ENCODE measurements at places on chromosomes 1 and 21.

DNA sequence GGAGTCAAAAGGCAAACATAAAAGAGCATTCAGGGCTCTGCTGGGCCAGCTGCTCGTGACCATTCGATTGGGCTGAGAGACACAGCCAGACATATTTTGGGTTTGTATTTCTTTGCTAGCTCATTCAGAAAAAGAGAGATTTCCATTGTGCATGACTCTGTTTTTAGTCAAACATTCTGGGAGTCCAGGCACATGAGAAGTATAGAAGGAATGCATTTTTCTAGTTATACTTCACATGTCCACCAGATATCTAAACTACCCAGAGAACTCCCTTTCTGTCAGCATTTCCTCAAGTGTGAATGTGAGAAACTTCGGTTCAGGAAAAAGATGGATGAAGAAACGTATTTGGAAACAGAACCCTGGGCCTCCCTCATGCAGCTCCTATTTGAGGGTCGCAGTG lies 6.3 kb upstream of the KCNE1 start:
- DNase-seq: no peak

DNA sequence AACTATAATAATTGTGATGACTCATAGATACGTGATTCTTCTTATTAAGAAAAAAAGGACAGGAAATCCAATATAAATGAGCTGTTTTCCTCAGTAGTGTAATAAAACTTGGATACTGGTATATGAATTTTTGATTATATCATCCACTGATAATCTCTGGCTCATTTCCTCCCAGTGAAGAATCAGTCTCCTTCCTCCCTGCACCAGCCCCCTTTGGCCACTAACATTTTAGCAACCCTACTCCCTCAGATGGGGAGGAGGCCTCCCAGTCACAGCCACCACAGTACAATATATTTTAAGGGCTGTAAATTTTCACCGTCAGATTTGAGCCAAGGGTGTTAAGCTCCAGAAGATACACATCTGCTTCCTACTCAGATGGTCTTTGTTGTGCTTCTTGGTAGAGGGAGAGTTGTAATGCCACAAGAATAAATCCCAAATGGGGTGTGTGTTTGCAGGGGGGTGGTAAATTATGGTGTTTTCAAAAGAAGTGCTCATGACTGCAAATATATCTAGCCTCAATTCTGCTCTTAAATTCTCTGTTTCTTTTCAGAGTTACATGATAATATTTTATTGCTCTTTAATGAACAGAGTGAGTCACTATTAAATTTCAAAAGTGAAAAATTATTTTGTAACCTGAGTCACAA lies 153.5 kb downstream of the HLX start:
- DNase-seq: no peak

DNA sequence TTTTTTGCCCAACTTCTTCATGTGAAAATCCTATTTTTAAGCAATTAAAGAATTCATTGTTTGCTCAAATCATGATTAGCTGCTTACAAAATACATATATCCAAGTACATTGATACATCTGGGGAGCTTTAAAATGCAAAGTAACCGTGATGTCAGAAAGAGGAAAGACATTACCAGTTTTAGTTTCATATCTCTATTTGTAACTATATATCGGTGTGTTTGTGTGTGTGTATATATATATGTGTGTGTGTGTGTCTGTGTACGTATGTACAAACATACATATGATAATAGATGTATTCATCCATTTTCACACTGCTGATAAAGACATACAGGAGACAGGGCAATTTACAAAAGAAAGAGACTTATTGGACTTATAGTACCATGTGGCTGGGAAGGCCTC lies 310.1 kb downstream of the DPYD start:
- DNase-seq: no peak

GRCh38 chr1:186325239-186325638 lies 49.8 kb downstream of the TPR start:
- no peak for DNase-seq

DNA sequence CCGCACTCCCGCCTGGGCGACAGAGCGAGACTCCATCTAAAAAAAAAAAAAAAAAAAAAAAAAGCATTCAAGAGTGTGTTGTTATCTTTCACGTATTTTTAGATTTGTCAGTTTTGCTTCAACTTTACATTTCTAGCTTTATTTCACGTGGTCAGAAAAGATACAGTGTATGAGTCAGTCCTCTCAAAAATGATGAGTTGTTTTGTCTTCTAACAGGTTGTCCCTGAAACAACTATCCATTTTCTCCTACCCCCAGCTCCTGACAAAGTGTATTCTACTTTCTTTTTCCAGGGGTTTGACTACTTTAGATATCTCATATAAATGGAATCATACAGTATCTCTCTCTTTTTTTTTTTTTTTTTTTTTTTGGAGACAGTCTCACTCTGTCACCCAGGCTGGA lies 5.5 kb upstream of the ZNF695 start:
- DNase-seq: no peak

DNA sequence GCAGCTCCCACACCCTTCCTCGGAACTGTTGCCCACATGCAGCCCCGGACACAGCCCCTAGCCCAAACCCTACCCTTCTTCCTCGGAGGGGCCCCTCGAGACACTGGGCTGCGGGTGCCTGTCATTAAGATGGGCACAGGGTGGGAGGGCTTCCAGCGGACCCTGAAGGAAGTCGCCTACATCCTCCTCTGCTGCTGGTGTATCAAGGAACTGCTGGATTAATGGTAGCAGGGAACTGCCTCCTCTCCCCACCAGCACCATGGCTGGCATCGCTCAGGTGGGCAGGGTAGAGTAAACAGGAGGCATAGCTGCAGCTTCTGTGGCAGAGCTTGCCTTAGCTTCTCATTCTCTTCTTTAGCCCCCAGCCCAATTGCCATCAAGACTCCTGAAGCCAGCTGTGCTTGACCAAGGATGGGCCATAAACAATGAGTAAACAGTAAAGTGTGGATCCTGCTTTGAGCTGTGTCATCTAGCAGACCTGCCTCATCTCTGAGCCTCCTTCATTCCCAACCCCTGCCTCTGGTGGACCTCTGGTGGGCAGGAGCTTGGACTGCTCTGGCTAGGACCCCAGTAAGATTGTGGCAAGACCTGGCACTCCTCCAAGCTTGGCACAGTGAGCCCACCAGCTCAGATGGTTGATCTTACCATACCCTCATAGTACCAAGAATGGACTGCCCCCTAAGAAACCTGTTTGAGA lies at the start of gene LENEP:
Gene LENEP, plus strand, starts transcription at position 15 of the 697 bp plus-strand sequence. Its CDS starts 22 bp downstream, at position 37.
- no peak for DNase-seq

DNA sequence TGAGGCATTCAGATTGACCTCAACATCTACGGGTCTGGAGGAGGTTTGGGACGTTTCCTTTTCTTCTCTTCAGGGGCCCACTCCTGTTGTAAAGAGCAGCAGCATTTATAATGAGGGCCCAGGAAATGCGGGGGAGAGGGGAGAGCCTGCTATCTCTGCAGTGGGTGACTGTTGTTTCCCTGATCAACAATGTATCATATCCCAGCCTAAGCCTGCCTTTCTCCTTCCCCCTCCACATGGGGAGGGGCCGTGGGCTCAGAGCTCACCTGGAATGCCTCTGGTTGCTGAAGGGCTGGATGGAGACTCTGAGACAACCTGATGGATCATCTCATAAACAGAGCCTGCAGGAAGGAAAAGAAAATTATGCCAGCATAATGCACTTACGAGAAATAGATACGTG lies 36.0 kb upstream of the HAO2 start:
- DNase-seq: no peak

DNA sequence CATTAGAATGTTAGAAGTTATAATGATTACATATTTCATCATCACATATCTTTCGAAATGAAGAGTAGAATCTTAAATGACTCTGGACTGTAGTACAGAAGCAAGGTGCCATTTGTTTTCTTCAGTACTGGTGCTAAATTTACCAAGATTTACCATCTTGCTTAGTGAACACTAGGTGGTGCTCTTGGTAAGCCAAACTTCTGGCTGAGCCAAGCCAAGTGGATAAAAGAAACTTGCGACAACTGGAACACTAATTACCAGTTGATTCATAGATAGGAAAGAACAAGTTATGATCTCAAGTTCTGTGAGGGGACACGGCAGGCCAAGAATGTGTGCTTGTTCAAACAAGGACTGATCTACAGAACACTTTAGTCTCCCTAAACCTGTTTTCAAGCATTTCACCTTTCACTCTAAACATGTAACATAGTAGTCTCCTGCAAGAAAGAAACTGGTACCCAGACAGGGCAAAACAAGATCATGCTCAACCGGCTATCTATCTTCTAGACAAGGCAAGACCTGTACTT lies 19.8 kb downstream of the SPRTN start:
- peak; percentile 34 for DNase-seq

DNA sequence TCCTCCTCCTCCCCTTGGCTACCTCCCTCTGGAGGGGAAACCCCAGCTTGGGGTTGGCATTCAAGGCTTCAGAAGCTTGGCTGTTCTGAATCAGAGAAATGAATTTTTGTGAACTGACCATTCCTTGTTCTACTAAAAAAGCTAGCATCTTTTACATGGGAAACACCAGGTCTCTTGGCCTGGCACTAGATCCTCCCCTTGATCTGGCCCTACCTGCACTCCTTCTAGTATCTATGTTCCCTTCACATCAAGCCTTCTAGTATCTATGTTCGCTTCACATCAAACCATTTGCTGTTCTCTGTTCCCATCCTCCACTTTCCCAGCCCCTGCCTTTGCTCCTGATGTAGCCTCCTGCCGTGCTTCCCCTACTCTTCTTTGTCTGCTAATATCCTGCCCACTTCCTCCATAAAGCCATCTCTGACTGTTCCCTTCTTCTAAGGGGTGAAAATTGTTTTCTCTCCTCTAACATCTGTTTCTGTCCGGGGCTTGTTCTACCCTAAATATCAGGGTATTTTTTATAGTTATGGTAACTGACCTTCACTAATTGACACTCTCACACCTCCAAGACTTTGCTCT lies 25.8 kb downstream of the FAM151A start:
- no peak for DNase-seq

DNA sequence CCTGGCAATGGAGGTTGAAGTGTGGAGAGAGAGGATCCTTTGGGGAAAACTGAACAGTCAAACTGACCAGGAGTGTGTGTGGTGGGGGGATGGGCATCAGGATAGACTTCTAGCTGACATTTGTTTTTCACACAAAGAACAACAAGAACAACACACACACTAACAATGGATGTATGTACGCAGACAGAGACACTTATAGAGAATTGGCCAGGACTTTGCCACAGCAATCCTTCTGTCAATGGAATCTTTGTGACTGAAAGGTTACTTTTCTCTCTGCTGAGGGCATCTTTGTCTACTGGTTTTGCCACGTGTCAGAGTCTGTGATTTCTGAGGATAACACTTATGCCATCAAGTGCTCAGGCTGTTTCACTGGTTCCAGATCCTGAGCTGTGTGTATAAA lies 12.4 kb upstream of the FCGR2A start:
- no peak for DNase-seq

- no peak for DNase-seq
These were observed 101.5 kb downstream of the ZFYVE9 start for GRCh38 chr1:52243221-52243987.

GRCh38 chr1:56376188-56376984 lies 203.0 kb downstream of the PLPP3 start:
- peak; percentile 35 for DNase-seq

DNA sequence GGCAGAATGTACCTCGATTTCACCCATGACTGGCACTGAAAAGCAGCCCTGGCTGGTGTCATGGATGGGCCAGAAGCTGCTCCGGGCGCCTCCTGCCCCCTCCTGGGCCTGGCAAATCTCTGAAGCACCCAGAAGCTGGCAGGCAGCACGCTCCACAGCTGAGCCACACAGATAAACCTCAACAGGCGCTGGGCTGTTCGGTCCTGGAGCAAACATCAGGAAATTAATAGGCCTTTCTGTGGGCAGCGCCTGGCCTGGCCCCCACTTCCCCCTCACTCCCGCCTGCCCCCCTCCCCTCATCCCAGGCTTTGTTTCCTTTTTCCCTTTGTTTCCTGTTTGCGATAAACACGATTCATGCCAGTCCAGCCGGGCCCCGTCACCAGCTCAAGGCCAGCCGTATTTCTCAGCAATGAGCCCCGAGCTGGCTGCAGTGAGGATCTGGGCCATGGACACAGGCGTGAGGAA lies 20.1 kb upstream of the DISP3 start:
- no peak for DNase-seq

GRCh38 chr1:162380061-162380846 lies 1.3 kb upstream of the C1orf226 start:
- DNase-seq: no peak

DNA sequence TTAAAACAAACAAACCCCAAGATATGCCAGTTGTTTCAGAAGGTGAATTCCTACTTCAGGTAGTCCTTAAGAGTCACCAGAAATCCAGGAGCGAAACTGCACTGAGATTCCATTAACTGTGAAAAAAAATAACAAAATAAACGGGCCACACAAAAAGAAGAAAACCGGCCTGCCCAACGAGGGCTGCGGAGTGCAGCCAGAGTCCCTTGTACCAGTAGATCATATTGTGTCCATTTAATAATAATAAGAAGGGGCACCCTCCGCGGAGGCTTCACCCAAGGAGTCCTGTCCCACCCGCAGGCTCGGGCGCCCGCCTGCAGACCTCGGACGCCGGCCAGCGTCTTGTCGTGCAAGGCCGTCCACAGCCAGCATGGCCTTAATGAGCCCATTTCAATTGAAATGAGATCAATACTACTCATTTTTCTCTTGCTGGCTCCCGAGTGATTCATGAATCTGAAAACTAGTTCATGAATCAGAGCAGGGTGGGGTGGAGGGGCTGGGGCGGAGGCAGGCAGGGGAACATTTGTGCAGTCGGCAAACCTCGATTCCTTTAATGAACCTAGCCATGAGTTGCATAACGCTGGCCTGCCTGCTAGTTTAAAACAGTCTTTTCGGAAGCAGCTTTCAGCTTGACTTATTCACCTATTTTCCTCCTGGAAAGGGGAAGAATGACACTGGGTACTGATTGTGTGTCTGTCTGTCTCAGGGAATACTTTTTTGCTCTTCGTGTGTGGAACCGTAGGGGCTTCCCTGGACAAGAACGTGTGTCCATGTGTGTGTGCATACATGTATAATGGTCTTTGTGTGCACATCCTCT lies 113.1 kb upstream of the IRF2BP2 start:
- no peak for DNase-seq

DNA sequence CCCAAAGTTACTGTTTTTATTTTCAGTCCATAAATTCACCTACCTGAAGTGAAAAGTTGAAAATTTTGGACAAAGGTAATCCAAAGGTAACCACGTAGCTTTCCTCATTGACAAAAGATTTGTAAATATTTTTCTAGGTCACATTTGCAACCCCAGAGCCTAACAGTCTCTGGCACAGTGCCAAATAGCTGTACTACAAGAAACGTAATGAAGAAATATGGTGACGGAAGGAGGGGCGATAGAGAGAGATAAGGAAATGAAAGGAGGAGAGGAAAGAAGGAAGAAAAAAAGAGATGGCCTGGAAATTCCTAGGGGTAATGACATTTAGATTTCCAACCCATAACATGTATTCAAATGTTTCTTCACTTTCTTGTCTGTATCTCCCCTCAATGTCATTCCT lies 159.4 kb downstream of the BARHL2 start:
- no peak for DNase-seq

- DNase-seq: no peak
These were observed 1.4 kb downstream of the RIPK4 start for GRCh38 chr21:41765420-41765821.
